ENCODE measurements at places on chromosomes 12 and 14. TPM values are rescaled to one million over a fixed set of nuclear protein-coding genes. Genes with fewer than 3 reads are reported as not detected.
A peak's percentile ranks its signal among the peaks of the same experiment; 100 is the strongest.

Gene GRIN2B
- total RNA-seq, result not detected

Gene RAD51AP1
- 1.7 TPM for total RNA-seq

GRCh38 chr14:89767861-89768268, 186.7 kb downstream of the EFCAB11 start:
- peak; percentile 74 for DNase-seq

Gene TMEM63C
- 0.46 TPM for total RNA-seq

Gene ITPR2
- 70.8 TPM for total RNA-seq

DNA sequence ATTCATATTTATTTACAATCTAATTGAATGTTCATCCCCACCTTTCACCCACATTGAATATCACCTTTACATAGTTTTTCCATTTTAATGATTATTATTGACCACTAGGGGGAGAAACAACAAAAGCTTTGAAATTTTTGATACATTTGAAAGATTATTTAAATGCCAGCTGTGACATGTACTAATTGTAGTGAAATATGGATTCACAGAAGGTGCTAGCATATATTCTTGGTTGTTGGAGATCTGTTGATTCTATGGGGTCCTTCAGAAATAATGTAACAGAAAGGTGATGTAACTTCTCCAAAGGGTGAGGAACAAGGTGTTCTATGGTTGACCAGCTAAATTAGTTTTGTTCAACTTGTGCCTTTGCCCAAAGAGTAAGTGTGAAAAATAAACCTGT, 22.4 kb upstream of the GPR33 start:
- peak; percentile 7 for DNase-seq

DNA sequence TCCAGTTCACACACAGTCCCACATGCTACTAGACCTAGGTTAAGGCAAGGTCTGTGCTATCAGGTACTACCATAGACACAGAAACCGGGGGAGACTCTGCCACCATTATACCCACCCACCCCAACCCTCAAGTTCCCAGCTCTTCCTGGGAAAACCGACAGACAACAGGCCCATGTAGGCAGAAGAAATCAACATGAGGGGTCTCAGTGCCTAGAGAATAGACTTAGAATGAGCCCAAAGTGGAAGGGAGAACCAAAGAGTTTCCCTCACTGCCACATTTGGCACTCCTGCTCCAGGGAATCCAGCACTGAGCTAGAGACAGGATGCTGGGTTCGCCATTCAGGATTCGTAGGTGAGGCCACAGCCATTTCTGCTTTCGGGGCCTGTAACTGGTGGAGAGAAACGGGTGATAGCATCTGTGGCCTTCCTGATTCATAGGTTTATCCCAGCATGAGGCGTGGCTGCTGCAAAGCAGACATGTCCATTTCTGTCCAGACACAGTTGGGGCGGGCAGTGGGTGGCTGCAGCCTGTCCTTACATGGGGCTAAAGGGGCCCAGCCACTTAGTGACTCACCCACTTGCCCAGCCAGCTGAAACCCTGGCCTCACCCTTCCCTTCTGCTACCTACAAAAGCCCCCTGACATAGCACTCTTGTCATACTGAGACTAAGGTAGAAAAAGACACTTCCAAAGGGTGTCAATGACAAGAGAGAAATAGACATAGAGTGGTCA, 69.4 kb downstream of the IRF2BPL start:
- no peak for DNase-seq

DNA sequence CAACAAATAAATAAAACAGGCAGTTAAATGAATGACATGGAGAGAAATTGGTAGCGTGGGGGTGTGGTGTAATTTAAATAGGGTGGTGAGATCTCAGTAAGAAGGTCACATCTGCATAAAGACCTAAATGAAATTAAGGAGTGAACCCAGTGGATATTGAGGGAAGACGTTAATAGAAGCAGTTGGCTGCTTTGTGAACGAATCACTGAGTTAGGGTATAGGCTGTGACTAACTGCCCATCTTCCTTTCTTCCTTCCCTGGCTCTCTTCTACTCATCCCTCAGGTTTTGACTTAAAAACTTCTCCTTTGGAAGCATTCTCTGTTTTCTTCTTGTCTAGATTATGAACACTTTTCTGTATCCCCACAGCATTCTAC, 64.7 kb downstream of the BTG1 start:
- no peak for DNase-seq

Gene ACTR10
- total RNA-seq, result 45.9 TPM

Measured in naive thymus-derived CD4-positive, alpha-beta T cell (primary cell).